ENCODE measurements at places on chromosomes 6 and 20. TPM values are rescaled to one million over a fixed set of nuclear protein-coding genes. Genes with fewer than 3 reads are reported as not detected.

TAP2 gene
- polyA plus RNA-seq = 11.9 TPM

MDC1 gene
- 43.4 TPM for polyA plus RNA-seq

EYA4 gene
- 16.6 TPM for polyA plus RNA-seq

RPS10 gene
- polyA plus RNA-seq = 1,410 TPM

RAET1E gene
- polyA plus RNA-seq = 0.59 TPM

ABRACL gene
- polyA plus RNA-seq = 45.9 TPM

VSTM2L gene
- 0.93 TPM for polyA plus RNA-seq

RNGTT gene
- 16.3 TPM for polyA plus RNA-seq

- no peak for DNase-seq
These were observed 6.2 kb downstream of the BPIFB3 start for GRCh38 chr20:33059741-33060390.

- no peak for DNase-seq
These were observed 23.3 kb upstream of the SIRPA start for GRCh38 chr20:1871807-1872458.

- no peak for DNase-seq
These were observed 153.5 kb upstream of the OGFRL1 start for GRCh38 chr6:71134929-71135642.

- no peak for DNase-seq
These were observed 60.9 kb downstream of the RPRD1B start for GRCh38 chr20:38094373-38094891.

DNA sequence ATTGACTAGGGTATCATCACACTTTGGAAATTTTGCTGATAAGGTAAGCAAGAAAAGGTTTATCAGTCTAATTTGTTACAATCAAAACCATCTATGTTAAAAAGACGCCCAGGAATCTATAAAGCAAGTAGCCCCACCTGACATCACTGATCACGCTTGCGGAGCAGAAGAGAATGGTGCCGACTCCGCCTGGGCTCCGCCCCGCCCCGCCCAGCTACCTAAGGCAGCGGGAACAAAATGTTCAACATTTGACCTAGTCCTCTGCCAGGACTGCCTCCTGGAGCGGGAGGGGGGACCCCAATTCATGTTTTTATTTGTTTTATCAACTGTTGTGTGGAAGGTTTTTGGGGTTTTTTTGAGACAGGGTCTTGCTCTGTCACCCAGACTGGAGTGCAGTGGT is 520.5 kb downstream of the PREX1 start:
- DNase-seq = no peak
